Camera-type eye (tissue), 1 donor: ENCODE measurements at places on chromosomes 12 and 14. TPM values are rescaled to one million over a fixed set of nuclear protein-coding genes. Genes with fewer than 3 reads are reported as not detected.

The TMEM30B gene
- 6.3 TPM for total RNA-seq

The RTL1 gene
- 0.49 TPM for total RNA-seq

The LPAR5 gene
- total RNA-seq, result 0.88 TPM

The ACSM4 gene
- total RNA-seq, result not detected

The SMAGP gene
- 6.8 TPM for total RNA-seq

The RNASE1 gene
- total RNA-seq, result 65.1 TPM

The RAD9B gene
- 1.9 TPM for total RNA-seq

The COQ5 gene
- 44.0 TPM for total RNA-seq

The OR9K2 gene
- total RNA-seq, result not detected

The FERMT2 gene
- 102 TPM for total RNA-seq

The RNFT2 gene
- total RNA-seq, result 23.0 TPM

The SLC7A7 gene
- total RNA-seq, result 4.1 TPM

The IL26 gene
- not detected for total RNA-seq

The NTF3 gene
- total RNA-seq, result 3.3 TPM

The OAS2 gene
- 3.4 TPM for total RNA-seq

The NOS1 gene
- total RNA-seq, result 2.0 TPM

The AKAP3 gene
- total RNA-seq, result 0.99 TPM

The VEZT gene
- total RNA-seq, result 206 TPM

The MIP gene
- 303 TPM for total RNA-seq

The PTGDR gene
- 1.6 TPM for total RNA-seq

The TAS2R20 gene
- total RNA-seq, result 20.5 TPM
